A549 treated with dexamethasone at 1 μM for 4 hours (cell line): ENCODE measurements at places on chromosomes 16 and 17. TPM values are rescaled to one million over a fixed set of nuclear protein-coding genes. Genes with fewer than 3 reads are reported as not detected.

The PERCC1 gene
- total RNA-seq, result not detected in 5 replicates

The PTX4 gene
- not detected in 5 replicates for total RNA-seq

The CMTM1 gene
- total RNA-seq, result 0.76 to 2.1 TPM (median 1.4 TPM) in 5 replicates

The YPEL3 gene
- total RNA-seq, result 4.7 to 8.8 TPM (median 7.5 TPM) in 5 replicates

The SLC38A8 gene
- not detected in 5 replicates for total RNA-seq

The RAPGEFL1 gene
- 1.7 to 3.1 TPM (median 2.9 TPM) in 5 replicates for total RNA-seq

The ZSCAN10 gene
- 0.06 TPM in 1 of 5 replicates, not detected in the others for total RNA-seq

The WNT9B gene
- total RNA-seq, result 0.05 to 0.06 TPM in 2 of 5 replicates, not detected in the others

The MT3 gene
- 0.34 to 0.82 TPM (median 0.54 TPM) in 4 of 5 replicates, not detected in the other for total RNA-seq

The ST6GALNAC2 gene
- 0.38 to 0.75 TPM (median 0.51 TPM) in 5 replicates for total RNA-seq

The SLC13A2 gene
- total RNA-seq, result 0.07 to 0.20 TPM (median 0.12 TPM) in 5 replicates

The KRTAP2-3 gene
- 0.18 TPM in 1 of 5 replicates, not detected in the others for total RNA-seq

The DNASE1L2 gene
- 0.54 to 1.3 TPM (median 1.1 TPM) in 5 replicates for total RNA-seq

The TPSG1 gene
- total RNA-seq, result 0.08 to 0.09 TPM in 2 of 5 replicates, not detected in the others

The PFAS gene
- total RNA-seq, result 30.9 to 53.2 TPM (median 52.5 TPM) in 5 replicates

The SLFN14 gene
- not detected in 5 replicates for total RNA-seq

The MYH2 gene
- total RNA-seq, result not detected in 5 replicates

The RHBDL1 gene
- total RNA-seq, result 0.26 to 1.6 TPM (median 1.2 TPM) in 5 replicates

The SERPINF2 gene
- total RNA-seq, result 3.8 to 4.6 TPM (median 4.2 TPM) in 5 replicates

The CDH13 gene
- 0.01 to 0.04 TPM (median 0.01 TPM) in 3 of 5 replicates, not detected in the others for total RNA-seq

The CCT6B gene
- total RNA-seq, result 0.79 to 2.1 TPM (median 1.7 TPM) in 5 replicates

The NMT1 gene
- total RNA-seq, result 225 to 369 TPM (median 244 TPM) in 5 replicates

The ITGB3 gene
- total RNA-seq, result 2.9 to 5.5 TPM (median 4.7 TPM) in 5 replicates

The CHST4 gene
- total RNA-seq, result 0.05 TPM in 1 of 5 replicates, not detected in the others

The CA4 gene
- 0.18 to 0.30 TPM (median 0.21 TPM) in 3 of 5 replicates, not detected in the others for total RNA-seq

The HAS3 gene
- total RNA-seq, result 32.7 to 48.6 TPM (median 44.3 TPM) in 5 replicates

The GHDC gene
- 14.2 to 20.4 TPM (median 18.9 TPM) in 5 replicates for total RNA-seq

The GINS2 gene
- 27.4 to 33.6 TPM (median 30.0 TPM) in 5 replicates for total RNA-seq

The TRPV2 gene
- total RNA-seq, result 0.27 to 0.70 TPM (median 0.55 TPM) in 5 replicates

The LGALS9B gene
- total RNA-seq, result not detected in 5 replicates

The G6PC3 gene
- total RNA-seq, result 121 to 179 TPM (median 173 TPM) in 5 replicates

The KRT27 gene
- total RNA-seq, result 0.18 TPM in 1 of 5 replicates, not detected in the others

The CDRT15L2 gene
- not detected in 5 replicates for total RNA-seq

The MFSD11 gene
- 17.3 to 22.8 TPM (median 21.0 TPM) in 5 replicates for total RNA-seq

The GJD3 gene
- total RNA-seq, result 0.40 to 0.76 TPM (median 0.71 TPM) in 5 replicates

The GP1BA gene
- not detected in 5 replicates for total RNA-seq

The CBFB gene
- total RNA-seq, result 54.0 to 76.9 TPM (median 70.6 TPM) in 5 replicates

The SLC12A3 gene
- 0.04 TPM in 1 of 5 replicates, not detected in the others for total RNA-seq

The RNU2-1 gene
- not detected in 5 replicates for total RNA-seq

The KRTAP4-6 gene
- total RNA-seq, result not detected in 5 replicates

The C16orf89 gene
- not detected in 5 replicates for total RNA-seq

The AATF gene
- total RNA-seq, result 112 to 122 TPM (median 115 TPM) in 5 replicates

The GPRC5C gene
- total RNA-seq, result 42.9 to 60.3 TPM (median 53.6 TPM) in 5 replicates

The LITAFD gene
- total RNA-seq, result not detected in 5 replicates

The RHBDF1 gene
- total RNA-seq, result 17.7 to 29.7 TPM (median 26.5 TPM) in 5 replicates

The MYL11 gene
- total RNA-seq, result 0.41 to 0.97 TPM (median 0.53 TPM) in 3 of 5 replicates, not detected in the others

The MT1G gene
- not detected in 5 replicates for total RNA-seq

The ADPRM gene
- 6.1 to 8.1 TPM (median 7.6 TPM) in 5 replicates for total RNA-seq

The IRX6 gene
- not detected in 5 replicates for total RNA-seq

The KRT28 gene
- not detected in 5 replicates for total RNA-seq

The MFAP4 gene
- total RNA-seq, result 0.12 to 0.14 TPM (median 0.14 TPM) in 3 of 5 replicates, not detected in the others

The TBC1D3E gene
- not detected in 5 replicates for total RNA-seq

The KRTAP4-9 gene
- not detected in 5 replicates for total RNA-seq

The TMEM92 gene
- total RNA-seq, result 14.9 to 17.9 TPM (median 16.1 TPM) in 5 replicates
